ENCODE measurements at places on chromosomes 5 and 9.
A peak's percentile ranks its signal among the peaks of the same experiment; 100 is the strongest.

DNA sequence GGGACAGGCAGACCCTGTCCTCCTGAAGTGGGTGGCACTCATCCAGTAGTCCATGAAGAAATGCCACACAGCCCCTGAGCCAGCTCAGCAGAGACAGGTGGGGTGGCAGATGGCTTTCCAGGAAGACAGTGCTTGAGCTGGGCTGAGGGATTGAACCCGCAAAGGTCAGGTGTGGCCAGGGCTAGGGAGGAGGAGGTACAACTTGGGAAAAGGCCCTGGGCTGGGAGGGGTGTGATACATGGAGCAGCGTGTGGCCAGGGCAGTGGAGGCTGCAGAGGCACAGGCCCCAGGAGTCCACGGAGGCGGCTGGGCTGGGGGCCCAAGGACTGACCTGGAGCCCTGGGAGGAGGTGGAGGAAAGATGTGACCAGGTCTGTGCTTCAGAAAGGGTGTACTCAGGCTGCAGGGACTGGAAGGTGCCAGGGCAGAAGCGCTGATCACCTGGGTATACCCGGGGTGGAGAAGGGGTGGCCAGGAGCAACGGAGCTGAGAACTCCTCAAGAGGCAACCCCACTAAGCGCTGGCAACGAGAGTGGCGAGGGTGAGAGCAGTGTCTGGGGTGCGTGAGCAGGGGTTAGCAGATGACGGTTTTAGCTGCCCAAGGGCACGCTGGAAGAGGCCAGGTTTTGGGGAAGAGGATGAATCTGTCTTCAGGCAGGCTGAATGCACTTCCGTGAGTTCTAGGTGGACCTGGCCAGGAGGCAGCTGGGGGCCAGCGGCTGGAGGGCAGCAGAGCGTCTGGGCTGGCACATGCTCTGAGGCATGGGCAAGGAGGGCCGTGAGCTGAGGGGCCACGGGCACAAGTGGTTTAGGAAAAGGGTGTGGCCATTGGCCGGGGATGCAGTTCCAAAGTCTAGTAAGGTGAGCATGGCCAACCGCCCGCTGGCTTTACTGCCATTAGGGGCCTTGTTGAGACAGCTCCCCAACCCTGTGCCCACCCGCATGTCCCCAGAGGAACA, 3.9 kb upstream of the RABL6 start:
- peak; percentile 86 for DNase-seq

DNA sequence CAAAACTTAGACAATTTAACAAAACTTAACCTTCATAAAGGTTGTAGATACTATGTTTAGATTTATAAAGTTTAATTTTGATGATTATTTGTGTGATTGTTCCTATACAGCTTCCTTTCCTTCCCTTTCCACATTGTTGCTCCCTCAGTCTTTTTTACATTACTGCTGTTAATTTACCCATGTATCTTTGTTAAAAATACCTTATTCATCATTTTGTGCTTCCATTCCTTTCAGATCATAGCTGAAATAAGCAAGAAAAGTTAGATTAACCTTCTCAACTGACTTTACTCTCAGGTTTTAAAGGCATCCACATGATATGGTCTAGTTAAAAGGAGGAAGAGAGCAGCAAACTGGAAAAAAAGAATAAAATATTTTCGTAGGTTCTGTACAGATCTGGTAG, 2.0 kb downstream of the SMAD5 start:
- DNase-seq: no peak

- DNase-seq: peak; percentile 87
Observed at GRCh38 chr9:127980060-127980705, 606 bp downstream of the EEIG1 start.

DNA sequence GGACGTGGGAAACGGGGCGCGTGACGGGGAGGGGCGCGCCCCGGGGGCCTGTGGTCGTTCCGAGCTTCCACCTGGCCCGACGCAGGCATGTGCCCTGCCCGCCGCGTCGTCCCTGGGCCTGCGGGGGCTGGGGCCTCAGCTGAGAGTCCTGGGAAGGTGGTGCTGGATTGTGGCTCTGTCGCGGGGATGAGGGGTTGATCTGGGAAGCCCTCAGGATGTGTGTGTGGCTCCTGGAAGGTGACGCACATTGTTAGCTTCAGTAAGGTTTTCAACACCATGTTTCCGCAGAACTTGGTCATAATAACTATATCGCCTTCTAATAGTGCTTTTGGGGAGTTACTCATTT, 589.1 kb downstream of the MTRR start:
- DNase-seq: peak; percentile 38

DNA sequence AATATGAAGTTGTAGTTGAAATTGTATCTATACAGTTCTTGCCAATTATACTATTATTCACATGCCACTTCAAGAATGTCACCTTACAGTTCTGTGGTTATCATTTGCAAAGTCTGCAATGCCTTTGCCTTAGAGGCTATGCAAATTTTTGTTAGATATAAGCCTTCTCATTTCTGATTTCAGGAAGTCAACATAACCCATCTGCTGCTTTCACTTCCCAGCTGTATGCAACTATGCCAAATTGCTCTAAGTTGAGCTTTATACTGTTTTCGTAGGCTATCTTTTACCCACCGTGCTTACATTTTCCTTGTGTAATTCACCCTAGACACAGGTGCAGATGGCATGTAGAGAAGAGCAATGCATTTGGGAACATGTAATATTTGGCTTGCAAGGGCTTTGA, 1083.0 kb downstream of the CDH9 start:
- no peak for DNase-seq

GRCh38 chr5:87729781-87730180, 317.1 kb upstream of the CCNH start:
- DNase-seq: no peak

- no peak for DNase-seq
Observed at GRCh38 chr5:95219411-95219810, 65.5 kb downstream of the MCTP1 start.
